Esophagus mucosa (tissue), 1 donor: ENCODE measurements at places on chromosomes 5 and 9. TPM values are rescaled to one million over a fixed set of nuclear protein-coding genes. Genes with fewer than 3 reads are reported as not detected.

DNA sequence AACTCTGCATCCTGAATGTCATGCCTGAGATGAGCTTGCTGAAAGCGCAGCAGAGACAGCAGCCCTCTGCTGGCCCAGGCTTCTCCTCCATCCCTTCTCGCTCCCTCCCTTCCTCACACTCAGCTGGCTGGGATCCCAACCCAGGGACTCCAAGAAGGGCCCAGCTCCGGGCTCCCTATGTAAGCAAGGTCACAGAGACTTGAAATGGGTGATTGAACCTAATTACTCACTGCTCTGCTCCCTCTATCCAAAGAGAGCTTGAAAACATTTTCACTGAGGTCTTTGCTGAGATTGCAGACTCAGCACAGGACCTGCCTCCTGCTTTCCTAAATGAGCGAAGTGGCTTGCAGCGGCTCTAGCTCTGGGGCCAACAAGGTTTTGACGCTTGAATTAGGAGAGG, 42.8 kb downstream of the RAPGEF1 start:
- no peak for ATAC-seq

DNA sequence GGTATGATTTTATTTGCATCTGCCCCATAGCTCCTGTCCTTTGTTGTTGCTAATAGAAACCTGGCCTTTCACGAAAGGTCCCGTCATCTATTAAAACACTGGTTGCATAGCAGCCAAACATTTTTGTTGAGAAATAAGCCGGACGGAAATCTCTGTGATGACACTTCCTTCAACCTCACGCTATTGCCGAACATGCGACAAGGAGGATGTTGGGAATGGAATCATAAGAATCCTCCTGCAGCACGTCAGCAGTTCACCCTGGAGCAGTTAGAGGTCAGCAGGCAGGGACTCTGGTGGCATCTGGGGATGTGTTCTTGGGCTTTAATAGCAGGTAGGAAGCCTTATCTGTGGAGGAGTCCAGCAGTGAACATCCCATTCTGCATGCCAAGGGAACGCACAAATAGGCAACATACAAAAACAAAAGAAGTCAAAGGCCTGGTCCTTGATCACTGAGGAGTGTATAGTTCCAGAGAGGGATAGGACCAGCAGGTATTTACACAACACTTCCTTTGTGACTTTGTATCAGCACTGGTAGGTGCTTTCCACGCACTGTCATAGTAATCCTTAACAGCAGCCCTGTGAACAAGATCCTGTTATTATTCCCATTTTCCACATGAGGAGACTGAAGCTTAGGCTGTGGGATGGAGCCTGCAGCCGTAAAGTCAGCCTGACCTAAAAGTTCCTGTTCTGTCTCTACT, 33.4 kb downstream of the ARHGAP26 start:
- no peak for ATAC-seq

RIC1 gene
- 14.1 TPM for total RNA-seq

DNA sequence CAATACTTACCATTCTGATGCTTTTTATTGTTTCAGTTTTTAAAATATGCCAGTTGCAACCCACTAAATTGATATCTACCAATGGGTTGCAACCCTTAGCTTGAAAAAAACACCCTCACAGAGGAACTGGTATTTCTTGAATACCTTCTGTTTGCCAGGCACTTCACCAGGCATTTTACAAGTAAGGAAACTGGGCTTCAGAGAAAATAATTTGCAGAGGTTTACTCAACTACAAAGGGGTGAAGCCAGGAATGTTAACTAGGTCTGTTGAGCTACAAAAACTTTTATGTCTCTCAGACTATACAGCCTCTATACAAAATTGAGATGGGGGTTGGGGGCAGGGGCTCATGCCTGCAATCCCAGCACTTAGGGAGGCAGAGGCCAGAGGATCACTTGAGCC, 65.0 kb downstream of the STX17 start:
- ATAC-seq: no peak

DNA sequence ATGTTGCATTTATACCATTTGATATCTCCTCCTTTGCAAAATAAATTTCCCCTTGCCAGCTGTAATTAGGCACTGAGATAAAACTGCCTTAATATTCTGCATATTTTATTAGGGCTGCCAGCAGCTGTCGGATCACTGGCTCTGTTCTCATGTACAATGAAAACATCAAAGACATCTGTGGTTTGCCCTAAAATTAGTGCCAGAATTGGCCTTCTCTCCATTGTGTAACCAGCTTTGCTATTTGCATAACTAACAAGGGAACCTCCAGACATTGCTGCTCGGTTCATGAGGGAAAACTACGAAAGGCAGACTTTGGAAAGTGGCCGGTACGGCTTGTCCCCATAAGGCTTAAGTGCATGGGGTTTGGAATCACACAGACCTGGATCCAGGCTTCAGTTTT, 45.5 kb upstream of the KIF2A start:
- ATAC-seq: no peak

DRD1 gene
- total RNA-seq: not detected

SPDL1 gene
- total RNA-seq: 15.0 TPM

GRCh38 chr5:128472036-128472435, 66.0 kb downstream of the FBN2 start:
- ATAC-seq: no peak

GFM2 gene
- 13.9 TPM for total RNA-seq

GRCh38 chr5:52077941-52078815, 694.9 kb downstream of the ISL1 start:
- ATAC-seq: no peak

HRH2 gene
- 0.76 TPM for total RNA-seq

GRCh38 chr5:143701493-143701892, 110.5 kb upstream of the HMHB1 start:
- ATAC-seq: no peak

- ATAC-seq: peak; percentile 38
Observed at GRCh38 chr5:112210430-112211005, 208.6 kb downstream of the EPB41L4A start.

DNA sequence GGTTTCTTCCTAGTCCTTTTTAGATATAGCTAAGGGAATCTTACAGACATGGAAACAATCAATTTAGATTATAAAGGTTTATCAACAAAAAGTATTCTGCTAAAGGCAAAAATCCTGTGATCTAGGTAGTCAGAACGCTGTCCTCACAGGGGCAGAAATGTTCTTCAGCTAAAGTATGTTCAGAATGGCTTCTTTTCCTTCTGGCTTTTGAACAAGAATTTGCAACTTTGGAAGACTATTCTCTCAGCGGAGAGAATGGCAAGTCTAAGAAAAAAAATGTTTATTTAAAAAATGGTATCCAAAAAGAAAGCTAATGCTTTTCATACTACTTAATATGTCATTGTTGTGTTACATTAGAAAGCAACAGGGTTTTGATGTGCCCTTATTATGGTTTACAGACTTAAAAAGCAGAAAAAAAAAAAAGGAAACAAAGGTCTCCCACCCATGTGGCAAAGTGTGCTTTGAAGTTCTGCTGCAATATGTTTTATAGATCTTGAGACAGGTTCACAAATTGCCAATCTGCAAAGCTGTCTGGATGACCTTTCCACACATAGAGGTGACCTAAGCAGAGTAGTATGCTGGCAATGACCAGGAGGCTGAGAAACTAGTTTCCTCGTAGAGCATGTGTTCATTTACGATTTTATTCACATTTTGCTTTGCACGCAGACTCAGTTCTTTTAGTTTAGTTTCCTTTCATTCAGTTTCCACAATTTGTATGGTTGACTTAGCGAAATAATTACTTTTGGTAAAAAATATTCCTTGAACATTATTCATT, 45.1 kb upstream of the PJA2 start:
- ATAC-seq: peak; percentile 52

NIPAL4 gene
- total RNA-seq: 31.2 TPM

EDIL3 gene
- 4.9 TPM for total RNA-seq

GRCh38 chr5:62587737-62588136, 9.1 kb downstream of the LRRC70 start:
- no peak for ATAC-seq

PCDHA9 gene
- 0.04 TPM for total RNA-seq

EPB41L4B gene
- total RNA-seq: 1.1 TPM

DNA sequence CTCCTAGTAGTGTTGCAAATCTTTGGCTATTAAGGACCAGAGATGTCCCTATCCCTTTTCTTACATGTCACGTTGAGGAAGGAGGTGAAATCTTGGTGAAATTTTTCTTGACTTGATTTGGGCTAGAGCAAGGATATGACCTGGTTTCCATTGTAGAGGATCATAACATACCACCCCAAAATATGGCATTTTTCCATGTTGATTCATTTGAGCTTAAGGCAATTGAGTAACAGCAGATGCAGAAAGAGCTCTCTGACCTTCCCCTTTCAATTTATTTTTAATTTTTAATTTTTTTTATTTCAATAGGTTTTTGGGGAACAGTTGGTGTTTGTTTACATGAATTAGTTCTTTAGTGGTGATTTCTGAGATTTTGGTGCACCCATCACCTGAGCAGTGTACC, 61.2 kb upstream of the MAP1B start:
- ATAC-seq: no peak
